ELR (cell line): ENCODE measurements at places on chromosomes 12 and 14.

DNA sequence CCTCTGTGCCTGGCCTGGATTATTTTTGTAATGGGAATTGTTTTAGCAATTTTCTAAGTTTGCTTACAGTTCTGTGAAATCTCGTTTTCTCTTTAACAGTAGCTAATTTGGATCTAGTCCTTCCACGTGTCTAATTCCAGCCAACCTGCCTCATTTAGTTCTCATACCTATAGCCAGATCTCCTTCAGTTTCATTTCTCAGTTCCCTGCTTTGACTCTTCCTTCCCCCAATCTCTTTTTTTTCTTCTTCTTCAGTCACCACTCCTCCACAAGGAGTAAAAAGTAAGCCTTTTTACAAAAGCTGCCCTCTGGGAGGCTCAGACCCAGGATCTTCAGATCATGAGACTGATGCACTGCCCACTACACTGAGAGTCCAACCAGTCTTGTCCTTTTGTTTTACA is 1.4 kb downstream of the THTPA start:
- no peak for DNase-seq

DNA sequence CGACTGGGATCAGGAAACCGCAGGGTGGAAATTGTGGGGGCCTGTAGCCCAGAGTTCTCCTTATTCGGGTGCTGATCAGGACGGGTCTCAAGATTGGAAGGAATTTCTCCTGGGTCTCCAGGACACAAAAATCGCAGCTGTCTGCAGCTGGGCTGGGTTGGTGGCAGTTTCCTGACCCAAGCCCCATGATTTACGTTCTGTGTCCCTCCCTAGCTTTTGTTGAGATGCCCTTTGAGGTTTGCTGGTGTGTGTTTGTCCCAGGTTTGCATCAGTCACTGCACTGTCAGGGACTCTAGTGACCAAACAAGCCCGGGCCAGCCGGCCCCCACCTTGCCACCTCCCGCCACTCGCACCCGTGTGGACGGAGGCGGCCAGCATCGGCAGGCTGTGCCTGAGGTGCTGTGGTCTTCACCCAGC is 89.5 kb downstream of the FBXL14 start:
- DNase-seq = no peak

DNA sequence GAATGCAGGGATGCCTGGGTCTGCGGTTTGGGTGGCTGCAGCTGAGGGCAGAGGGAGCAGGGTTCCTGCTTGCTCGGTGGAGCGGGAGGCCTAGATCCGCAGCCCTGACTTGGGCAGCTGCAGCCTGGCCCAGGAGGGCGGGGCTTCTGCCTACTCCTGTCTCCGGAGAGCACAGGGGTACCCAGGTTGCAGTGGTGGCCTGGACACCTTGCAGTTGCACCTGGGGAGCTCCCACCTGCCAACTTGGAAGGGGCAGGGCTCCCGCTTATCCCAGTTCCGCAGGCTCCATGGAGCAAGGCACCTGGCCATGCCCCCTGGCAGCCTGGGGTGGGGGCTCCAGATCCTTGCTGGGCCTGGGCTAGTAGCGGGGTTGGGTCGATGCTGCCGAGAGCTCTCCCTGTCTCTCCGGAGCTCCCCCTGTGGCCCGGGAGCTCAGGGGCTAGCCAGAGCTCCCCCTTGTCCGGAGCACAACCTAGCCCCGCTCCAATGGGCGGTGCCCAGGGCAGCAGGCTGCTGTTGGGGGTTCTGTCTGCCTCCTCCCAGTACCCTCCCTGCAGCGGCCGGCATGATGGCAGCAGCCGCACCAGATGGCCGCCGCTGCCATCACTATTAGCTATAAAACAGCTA is 136.4 kb downstream of the PTPRR start:
- no peak for DNase-seq

DNA sequence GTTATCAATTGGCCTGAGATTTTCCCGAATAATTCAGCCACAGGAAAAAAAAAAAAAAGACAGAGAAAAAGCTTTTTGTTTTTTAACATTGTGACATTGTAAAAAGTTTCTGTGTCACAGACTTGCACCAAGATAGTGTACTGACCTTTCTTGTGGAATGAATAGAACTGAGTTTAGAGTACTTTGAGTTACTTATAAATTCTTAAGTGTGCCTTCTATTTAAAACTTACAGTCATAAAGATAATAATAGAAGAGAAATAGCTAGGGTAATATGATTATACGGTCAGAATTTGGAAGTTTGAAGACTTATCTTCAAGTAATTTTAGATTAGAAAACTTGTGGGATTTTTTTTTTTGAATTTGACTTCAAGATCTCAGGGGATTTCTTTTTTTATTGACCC is 88.8 kb downstream of the FGD4 start:
- no peak for DNase-seq

DNA sequence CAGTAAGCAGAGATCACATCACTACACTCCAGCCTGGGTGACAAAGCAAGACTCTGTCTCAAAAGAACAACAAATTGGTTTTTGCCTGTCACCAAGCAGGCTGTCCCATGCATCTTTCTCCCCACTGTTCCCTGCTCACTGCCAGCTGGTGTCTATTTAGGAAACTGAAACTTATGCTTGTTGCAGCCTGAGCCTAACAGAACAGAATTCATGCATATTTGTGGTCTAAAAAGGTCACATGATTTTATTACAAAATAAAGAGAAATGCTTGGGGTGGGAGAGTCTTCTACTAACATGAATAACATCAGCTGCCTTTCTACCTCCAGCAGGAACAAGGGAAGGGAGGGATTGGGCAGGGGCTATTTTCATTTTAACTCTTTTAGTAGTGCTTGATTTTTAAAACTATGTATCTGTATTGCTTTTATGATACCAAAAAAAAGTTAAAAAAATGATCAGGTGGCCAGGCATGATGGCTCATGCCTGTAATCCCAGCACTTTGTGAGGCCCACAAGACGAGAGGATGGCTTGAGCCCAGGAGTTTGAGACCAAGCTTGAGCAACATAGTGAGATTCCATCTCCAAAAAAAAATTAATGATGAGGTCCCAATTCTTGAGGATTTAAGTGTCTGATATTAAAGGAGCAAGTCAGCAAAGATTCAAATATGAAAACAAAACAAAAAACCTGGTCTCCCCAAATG is 923 bp downstream of the STAT2 start:
- peak; percentile 81 for DNase-seq

DNA sequence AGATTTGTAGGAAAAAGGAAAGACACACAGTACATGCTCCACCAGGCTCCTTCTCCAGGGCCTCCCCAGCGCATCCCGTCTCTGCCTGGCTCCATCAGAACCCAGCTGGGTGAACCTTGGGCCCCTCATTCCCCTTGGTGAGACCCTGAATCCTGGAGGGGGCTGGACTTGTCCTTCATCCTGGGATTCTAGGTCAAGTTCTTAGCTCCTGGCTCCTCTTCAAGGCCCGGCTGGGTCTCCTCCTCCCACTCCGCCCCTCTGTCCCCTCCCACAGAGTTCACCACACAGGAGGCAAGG is 49.2 kb downstream of the PSMA6 start:
- DNase-seq = no peak

- no peak for DNase-seq
Observed at GRCh38 chr12:1131811-1132224, 140.8 kb downstream of the ERC1 start.

GRCh38 chr12:112172556-112173324 is 47.4 kb downstream of the TRAFD1 start:
- DNase-seq = no peak

- no peak for DNase-seq
Observed at GRCh38 chr14:103139132-103140025, 16.1 kb downstream of the TNFAIP2 start.

DNA sequence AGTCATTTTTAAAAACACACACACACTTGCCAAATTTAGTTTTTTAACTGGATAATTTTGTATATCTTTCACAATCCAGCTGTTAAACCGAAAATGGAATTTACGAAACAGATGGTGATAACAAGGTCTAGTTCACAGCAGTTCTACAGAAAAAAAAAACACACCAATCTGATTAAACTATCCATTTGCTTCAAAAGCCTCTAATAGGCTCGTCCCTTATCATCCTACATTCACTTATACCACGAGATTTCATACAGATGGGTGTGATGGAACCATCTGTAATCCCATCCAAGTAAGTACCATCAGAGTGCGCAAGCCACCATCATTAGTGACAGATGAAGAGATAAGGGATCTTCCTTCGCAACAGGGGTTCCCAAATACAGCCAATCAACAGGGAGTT is 20.1 kb downstream of the GCH1 start:
- DNase-seq = no peak

GRCh38 chr14:79354336-79354735 is 857.0 kb downstream of the DIO2 start:
- DNase-seq = no peak

GRCh38 chr14:76396714-76397187 is 20.8 kb downstream of the ESRRB start:
- DNase-seq = no peak

DNA sequence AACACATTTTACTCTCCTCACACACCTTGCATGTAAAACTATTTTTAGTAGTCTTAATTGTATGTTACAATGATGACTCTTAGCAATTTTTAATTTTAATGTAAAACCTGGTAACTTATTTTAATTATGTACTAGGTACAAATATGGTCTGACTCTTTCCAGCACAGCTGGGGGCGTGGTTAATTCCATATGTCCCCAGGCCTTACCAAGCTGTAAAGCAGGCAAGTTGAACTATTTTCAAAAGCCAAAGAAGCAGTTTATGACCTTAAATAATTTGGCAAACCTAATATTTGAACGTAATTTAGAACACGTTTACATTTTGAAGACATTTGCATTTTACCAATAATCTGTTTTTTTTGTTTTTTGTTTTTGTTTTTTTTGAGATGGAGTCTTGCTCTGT is 9.3 kb upstream of the ACOT6 start:
- peak; percentile 36 for DNase-seq

GRCh38 chr14:30312214-30312613 is 246.7 kb upstream of the G2E3 start:
- DNase-seq = no peak

DNA sequence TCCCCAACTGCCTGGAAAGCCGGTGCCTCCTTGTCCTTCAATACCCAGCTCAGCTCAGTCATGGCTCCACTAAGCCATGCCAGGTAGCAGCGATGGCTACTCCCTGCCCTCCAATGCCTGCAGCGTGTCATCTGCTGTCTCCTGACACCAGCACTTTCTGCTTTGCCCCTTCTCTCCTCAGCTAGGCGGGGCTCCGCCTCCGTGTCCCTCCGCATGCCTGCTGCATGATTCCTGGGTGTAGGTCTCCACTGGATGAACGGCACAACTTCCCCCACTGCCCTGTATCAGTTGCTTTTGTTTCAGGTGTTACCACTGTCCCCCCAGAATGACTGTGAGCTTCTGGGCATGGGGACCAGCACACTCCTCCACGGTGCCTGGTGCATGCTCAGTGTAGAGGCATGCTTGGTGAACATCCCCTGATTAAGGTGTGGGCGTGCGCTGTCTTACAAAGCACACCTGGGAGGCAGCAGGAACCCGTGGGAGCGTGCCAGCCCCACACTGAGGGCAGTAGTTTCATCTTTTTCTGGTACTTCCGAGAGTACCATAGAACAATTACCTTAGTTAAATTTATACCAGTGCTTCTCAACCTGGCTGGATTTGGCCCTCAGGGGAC is 179.4 kb upstream of the PRMT8 start:
- DNase-seq = no peak

DNA sequence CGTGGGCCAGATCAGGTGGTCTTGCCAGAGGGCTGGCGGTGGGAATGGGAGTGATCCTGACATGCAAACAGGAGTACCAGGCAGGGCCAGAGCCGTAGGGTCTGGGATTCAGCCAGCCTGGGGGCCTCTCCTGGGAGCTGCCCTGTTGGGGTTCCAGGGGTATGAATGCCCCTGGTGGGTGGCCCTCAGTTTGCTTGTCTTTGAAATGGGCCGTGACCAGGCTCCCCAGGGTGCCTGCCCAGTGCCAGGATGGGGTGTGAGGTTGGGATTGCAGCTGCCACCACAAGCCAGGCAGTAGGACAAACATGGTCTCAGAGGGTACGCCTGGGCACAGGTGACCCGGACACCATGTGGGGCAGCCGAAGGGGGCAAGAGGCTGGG is 168.8 kb downstream of the KIF26A start:
- DNase-seq = no peak

GRCh38 chr14:77123381-77124325 is 17.9 kb downstream of the ZDHHC22 start:
- no peak for DNase-seq

- no peak for DNase-seq
Observed at GRCh38 chr12:94282675-94283074, 134.3 kb downstream of the PLXNC1 start.

DNA sequence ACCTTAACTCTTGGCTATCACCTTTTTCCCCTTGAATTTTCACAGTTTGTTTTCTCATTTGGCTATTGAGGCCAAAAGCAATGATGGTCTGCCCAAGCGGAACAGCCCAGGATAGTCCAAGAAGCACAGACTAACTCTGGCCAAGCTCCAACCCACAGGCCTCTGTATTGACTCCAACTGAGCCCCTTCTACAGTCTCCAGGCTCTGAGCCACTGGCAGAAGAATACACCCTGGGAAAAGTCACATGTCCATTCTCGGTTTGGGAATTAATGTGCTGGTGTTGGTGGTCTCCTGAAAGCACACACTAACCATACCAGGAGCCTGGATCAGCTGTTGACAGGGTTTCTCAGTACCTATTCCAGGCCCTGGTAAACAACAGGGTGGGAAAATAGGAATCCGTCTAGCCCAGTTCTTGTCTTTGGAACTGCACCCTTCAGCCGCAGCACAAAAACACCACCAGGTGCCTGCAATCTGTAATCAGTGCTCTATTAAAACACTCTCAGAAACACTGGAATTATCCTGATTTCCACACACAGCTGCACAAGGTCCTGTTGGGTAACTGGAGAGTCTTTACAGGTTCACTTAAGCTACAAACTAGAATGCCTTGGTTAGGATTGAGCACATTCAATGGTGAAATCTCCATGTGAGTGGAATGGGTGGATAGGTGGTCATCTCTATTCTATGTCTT is 63.6 kb downstream of the STXBP6 start:
- no peak for DNase-seq

DNA sequence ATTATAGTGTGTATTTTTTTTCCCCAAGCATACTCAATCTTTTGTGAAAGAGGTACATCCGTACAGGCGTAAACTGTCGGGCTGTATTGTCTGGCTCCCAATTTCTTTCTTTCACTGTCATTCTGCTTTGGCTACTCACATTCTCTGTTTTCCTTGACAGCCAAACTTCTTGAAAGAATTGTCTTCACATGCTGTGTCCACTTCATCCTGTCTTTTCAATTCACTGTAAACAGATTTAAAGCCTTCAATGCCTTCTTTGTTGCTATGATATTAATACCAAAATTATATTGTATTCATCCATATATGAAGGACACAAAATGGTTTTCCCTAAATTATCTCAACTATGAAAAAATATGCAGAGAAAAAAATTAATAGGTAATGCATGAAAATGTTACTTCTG is 6.0 kb upstream of the ATP23 start:
- DNase-seq = peak; percentile 7
